Posterior vena cava (tissue), 2 donors: ENCODE measurements at places on chromosomes 1 and 21. TPM values are rescaled to one million over a fixed set of nuclear protein-coding genes. Genes with fewer than 3 reads are reported as not detected.

- DNase-seq: no peak
These were observed 31.7 kb upstream of the CLDN14 start for GRCh38 chr21:36511484-36512220.

- no peak for DNase-seq
These were observed 2.9 kb upstream of the C1orf105 start for GRCh38 chr1:172417557-172417956.

DNA sequence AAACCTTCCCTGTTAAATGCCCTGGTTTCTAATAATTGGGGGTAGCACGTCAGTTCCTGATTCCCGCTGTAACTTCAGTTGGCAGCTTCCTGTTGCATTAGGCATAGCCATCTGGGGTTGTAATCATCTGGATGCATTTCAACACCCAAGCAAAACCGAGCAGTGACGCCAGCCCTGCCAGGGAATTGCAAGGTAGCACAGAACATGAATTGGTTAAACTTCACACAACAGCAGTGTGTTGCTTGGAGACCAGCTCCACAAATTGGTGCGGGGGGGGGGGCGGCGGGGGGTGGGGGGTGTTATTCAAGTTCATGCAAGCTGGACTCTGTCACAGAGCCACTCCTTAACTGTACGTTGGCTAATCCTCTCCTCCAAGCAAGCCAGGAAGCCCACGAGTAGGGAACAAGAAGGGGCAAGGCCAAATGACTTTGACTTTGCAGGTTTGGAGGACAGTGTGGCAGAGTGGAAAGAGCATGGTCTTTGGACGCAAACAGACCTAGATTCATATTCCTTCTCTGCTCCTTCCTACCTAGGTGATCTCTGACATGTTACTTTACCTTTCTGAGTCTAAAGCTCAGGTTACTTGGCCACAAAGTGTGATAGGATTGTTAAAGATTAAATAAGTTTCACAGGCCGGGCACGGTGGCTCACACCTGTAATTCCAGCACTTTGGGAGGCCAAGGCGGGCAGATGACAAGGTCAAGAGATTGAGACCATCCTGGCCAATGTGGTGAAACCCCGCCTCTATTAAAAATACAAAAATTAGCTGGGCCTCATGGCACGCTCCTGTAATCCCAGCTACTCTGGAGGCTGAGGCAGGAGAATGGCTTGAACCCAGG lies 4.7 kb downstream of the LAX1 start:
- peak; percentile 88 for DNase-seq

GRCh38 chr1:24155011-24155782 lies 12.3 kb upstream of the IL22RA1 start:
- peak; percentile 64 for DNase-seq

DNA sequence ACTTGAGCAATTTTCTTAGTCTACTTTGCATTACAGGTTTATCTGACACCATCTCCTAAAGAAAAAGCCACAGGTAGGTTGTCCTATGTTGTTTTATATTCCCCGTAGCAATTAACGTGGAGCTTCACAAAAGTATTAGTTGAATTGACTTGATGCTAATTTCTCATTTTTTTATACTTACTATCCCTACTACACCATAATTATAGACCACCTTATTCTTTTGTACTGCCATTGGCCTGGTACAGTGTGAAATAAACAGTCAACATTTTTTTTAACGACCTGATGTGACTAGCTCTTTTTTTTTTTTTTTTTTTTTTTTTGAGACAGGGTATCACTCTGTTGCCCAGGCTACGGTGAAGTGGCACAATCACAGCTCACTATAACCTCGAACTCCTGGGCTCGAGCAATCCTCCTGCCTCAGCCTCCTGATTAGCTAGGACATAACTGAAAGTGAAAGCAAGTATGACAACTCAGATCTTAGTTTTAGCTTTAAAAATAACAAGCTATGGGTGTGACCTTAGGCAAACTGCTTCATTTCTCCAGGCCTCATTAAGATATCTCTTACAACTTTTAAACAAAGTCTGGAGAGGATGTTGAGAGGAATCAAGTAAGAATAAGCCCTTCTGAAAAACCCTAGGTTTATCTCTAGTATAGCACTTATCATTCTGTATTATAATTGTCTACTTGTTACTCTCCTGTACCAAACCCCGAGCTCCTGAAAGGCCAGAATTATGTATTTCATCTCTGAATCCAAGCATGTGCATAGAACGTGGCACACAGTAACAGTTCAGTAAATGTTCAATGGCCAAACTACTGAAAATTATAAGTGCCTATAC lies 49.5 kb downstream of the LUZP1 start:
- no peak for DNase-seq

ARTN gene
- total RNA-seq: 4.2 TPM

NBPF6 gene
- not detected for total RNA-seq

CDA gene
- 5.0 TPM for total RNA-seq

FLG2 gene
- not detected for total RNA-seq
